NCI-H1930 (cell line): ENCODE measurements at places on chromosomes 5 and 9.

DNA sequence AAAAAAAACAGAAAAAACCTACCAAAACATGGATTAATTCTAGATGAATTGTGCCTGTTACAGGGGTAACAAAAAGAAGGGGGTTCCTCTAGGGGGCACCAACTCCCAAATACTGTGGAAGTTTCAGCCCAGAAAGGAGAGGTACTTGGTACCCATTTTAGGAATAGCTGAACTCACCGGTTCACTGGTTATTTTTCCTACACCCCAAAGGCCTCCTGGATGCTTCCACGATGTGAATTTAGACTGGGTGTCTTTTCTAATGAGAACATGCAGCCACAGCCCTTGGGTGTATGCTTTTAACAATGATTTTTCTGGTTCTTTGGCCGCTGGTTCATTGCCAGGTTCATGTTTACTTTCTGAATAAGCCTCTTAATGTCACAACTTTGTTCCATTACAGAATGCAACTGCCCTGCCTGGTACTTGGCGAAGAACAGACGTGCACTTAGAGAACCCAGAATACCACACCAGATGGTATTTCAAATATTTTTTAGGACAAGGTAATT, 46.7 kb downstream of the GARNL3 start:
- no peak for DNase-seq

- no peak for DNase-seq
Observed at GRCh38 chr9:35811381-35812024, 559 bp downstream of the SPAG8 start.

- DNase-seq, result peak; percentile 10
Observed at GRCh38 chr5:143051244-143052058, 281.3 kb downstream of the ARHGAP26 start.

- DNase-seq, result no peak
Observed at GRCh38 chr9:113963017-113963620, 87.0 kb downstream of the ZNF618 start.

DNA sequence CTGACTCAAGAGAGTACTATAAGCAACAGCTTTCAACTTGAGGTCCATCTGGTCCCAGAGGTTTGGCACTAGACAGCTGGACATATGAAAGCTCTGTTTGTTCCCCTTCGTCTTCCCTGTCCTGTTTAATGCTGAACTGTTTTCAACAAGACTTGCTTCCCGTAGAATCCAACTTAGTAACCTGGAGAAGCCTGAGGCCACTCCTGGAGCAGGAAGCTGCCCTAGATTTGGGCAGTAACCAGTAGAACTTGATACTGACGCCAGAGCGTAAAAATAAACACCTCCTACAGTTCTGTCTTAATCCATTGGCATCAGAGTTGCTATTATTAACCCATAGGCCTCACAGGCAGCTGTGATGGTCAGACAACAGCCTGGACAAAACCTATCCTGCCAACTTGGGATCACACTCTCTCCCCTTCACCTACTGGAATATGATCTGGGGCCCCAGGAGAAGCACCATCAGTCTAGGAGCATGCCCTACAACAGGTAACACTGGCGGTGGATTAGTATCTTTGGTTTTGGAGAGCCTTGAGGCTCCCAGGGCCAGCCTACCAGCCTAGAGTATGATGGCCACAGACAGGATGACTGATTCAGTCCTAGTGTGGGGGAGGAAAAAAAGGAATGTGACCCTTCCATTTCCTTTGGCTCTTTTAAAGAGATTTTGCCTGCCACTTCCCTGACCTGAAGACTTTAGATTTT, 29.2 kb downstream of the RUSC2 start:
- DNase-seq, result no peak

- no peak for DNase-seq
Observed at GRCh38 chr5:178237431-178238312, 5.1 kb upstream of the PHYKPL start.

DNA sequence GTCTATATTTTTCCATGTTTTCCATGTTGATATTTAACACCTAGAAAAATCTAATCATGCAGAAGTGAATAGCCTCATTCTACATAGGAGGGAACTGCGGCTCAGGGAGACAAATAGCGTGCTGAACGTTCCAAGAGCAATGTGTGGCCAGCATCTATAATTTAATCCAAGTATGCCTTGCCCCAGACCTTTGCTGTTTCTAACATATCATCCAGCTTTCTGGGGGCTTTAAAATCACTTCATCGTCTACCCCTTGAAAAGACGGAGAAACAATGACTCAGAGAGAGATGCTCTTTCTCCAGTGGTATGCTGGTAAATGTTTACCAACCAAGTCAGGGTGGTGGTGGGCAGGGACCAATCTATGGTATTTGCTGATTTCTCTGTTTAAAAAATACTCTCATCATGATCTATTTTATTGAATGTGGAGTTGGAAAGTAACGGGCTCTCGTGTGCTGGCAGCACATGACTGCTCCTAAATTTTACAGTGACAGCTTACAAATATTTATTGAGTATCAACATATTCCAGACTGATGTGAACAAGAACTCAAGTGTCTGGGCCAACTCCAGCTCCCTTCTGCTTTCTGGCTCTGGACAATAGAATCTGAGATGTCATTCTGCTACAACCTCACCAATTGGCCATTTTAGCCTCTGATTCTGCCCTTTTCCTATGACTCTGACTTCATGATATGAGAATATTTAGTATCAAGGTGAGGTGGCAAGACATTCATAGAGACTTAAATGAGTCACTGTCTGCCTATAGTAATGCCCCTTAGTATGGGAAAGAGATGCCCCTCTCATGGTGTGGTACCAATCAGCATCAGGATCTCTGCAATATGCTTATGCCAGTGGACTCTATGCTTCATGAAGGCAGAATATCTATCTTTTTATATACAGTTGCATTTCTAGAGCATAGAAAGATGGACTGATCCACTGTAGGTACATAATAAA, 407.4 kb upstream of the TNC start:
- DNase-seq, result no peak

DNA sequence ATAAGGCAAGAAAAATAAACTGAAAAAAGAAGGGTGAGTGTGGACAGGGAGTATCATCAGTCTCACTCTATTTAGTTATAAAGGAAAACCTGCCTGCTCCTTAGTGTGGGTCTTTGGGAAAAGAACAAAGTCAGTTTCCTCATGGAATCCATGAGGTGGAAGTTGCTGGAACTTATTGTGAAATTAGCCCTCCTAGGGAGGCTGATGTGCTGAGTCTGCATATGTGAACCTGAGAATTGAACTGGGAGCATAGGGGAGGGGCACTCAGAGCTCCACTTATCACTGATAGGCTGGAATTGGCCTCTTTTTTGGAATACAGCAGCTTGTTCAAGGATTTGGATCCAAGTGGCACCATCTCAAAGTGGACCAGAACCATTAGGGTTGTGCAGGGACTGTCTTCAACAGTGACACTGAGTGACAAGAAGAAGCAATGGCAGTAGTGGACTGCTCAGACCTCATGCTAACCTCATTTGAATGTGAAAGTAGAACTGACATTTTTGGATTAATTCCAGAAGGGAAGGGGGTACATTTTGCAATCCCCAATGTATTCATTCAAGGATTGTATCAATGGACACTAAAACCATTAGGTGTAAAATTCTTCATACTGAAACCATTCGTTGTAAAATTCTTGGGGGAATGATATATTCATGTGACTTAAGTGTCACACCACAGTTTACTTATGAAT, 103.6 kb upstream of the KLF9 start:
- no peak for DNase-seq

DNA sequence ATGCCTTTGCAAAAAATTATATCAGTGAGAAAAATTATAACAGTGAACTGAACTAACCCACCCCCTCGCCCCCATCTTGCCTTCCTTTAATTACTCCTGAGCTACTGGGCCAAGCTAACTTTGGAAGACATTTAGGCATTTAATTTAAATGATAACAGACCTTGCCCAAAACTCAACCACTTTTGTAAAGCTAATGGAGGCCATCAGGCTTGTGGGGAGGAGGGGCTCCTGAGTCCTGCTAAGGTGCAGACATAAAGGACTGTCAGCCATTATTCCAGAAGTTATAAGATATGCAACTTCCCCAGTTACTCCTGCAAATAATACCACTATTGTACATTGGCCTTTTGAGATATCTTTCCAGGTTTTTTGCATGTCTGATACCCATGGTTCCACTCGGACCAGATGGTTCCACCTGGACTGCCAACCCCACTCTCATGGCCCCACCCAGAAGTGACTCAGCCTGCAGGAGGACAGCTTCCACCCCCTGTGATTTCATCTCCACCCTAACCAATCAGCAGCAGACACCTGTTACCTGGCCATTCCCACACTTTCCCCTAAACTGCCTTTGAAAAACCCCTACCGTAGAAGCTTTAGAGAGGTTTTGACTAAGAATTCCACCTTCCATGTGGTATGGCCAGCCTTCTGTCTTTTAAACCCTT, 805.4 kb upstream of the CDH6 start:
- no peak for DNase-seq

DNA sequence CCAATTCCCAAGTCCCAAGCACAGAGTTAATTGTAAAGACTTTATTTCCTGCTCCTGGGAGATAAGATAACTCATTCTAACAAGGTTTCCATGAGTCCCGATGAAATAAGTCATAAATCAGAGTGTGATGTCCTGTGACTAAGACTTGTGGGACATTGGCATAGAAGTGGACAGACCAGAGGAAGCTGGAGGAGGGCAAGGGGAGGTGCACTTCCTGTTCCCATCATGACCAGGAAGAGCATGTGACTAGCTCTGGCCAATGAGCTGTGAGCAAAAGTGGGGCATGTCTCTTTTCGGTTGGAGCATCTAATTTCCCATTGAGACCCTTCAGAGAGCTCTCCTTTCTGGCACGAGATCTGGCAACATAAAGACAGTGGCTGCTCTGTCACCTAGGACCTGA, 100.4 kb downstream of the ZNF354C start:
- DNase-seq, result no peak

GRCh38 chr5:154757814-154758406, 2.7 kb downstream of the LARP1 start:
- DNase-seq, result no peak

DNA sequence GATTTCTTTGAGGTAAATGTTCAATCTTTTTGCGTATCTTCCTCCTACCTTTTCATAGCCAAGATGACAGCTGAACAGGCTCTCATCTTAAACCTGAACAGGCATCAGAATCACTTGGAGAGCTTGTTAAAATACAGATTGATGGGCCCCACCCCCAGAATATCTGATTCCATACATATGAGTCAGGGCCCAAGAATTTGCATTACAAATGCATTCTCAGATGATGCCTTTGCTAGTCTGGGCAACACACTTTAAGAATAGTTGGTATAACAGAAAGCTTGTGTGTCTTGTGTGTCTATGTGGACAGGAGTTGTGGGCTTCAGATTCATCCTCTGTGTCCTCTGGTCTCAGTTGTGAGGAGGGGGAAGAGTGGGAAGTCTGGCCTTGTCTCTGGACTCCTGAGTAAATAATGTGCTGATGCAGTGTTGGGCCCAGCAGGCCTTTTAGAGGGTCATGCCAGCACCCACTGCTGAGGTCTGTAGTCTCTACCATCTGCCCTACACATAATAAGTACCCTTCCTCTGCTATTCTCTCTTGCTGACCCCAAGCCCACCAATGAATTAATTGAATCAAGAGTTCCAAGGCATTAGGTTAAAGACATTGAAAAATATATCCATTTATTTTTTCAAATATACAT, 43.1 kb downstream of the PTCD2 start:
- DNase-seq, result no peak

DNA sequence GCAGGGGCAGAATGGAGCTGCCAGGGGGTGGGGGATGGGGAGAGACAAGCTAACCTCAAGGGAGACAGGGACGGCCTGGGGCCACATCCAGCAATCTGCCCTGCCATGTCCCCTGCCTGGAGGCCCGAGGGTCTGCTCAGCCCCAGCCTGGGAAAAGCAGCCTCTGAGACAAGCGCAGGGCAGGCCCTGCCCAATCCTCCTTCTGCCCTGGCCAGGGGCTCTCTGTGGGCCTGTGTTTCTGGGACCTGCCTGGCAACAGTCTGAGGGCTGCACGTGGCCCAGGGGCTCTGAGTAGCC, 13.9 kb upstream of the QSOX2 start:
- DNase-seq, result no peak

- DNase-seq, result no peak
Observed at GRCh38 chr5:113090336-113091106, 113.9 kb downstream of the DCP2 start.

DNA sequence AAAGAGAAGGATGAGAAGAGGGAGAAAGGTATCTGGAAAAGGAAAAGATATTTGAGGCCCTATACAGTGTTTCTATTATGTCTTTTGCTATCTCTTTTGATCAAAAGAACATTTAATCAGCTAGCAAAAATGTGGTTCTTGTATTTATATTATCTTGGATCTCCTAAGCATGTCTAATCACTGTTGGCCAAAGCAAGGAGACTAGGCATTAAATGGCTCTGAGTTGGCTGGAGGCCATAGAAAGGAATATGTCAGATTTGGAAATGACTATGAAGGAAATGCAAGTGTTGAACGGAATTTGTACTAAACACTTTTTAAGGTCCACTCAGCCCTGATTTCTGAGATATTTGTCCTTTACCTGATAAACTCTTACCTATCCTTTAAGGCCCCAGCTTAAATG, 22.4 kb upstream of the THG1L start:
- DNase-seq, result no peak

DNA sequence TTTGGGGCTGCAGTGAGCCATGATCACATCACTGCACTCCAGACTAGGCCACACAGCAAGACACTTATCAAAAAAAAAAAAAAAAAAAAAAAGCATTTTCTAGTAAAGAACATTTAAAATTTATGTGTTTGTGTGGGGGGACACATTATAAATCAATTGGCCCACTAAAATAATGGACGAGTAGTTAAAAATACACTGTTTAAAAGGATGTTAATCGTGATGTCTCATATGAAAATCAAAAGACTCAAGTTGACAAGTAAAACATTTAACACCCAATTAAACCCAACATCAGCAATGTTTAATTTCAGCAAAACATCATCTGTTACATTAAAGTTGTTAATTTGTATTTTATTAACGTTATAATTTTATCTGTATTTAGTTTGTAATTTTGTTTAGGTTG, 152.3 kb downstream of the MAPKAP1 start:
- no peak for DNase-seq

GRCh38 chr5:167903659-167904058, 387.8 kb upstream of the WWC1 start:
- no peak for DNase-seq

DNA sequence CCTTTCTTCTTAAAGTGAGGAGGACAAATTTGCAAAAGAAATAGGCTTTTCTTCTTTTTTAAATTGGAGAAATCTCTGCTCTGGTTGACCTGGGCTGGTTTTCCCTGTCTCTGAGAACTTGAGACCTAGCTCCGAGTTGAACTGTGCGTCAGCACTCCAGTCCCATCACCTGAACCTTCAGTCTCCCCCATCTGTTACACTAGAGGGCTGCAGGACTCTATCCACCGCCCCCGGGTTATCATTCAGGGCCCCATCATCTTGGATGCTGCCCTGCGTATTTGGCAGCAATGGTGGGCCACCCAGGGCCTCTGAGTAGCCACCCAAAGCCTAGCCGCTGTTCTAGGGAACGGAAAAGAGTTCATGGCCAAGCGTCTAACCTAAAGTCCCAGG, 2.5 kb downstream of the FOXE1 start:
- no peak for DNase-seq

DNA sequence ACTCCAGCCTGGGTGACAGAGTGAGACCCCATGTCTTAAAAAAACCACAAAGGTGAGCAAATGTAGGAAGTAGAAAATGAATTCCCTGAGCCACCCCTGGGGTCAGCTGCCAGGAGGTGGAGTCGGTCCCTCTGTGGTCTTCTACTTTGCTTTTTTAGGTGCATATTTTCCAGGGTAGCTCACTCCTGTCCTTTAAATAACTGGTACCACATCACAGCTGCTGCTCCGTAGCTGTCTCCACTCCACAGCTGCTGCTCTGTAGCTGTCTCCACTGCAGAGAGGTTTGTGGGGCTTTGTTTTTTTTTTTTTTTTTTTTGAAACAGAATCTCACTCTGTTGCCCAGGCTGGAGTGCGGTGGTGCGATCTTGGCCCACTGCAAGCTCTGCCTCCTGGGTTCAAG, 8.9 kb downstream of the WDR5 start:
- DNase-seq, result no peak
